ENCODE measurements at places on chromosomes 3 and 15.
A peak's percentile ranks its signal among the peaks of the same experiment; 100 is the strongest.

- DNase-seq, result no peak
Observed at GRCh38 chr3:180528843-180529242, 73.1 kb upstream of the TTC14 start.

DNA sequence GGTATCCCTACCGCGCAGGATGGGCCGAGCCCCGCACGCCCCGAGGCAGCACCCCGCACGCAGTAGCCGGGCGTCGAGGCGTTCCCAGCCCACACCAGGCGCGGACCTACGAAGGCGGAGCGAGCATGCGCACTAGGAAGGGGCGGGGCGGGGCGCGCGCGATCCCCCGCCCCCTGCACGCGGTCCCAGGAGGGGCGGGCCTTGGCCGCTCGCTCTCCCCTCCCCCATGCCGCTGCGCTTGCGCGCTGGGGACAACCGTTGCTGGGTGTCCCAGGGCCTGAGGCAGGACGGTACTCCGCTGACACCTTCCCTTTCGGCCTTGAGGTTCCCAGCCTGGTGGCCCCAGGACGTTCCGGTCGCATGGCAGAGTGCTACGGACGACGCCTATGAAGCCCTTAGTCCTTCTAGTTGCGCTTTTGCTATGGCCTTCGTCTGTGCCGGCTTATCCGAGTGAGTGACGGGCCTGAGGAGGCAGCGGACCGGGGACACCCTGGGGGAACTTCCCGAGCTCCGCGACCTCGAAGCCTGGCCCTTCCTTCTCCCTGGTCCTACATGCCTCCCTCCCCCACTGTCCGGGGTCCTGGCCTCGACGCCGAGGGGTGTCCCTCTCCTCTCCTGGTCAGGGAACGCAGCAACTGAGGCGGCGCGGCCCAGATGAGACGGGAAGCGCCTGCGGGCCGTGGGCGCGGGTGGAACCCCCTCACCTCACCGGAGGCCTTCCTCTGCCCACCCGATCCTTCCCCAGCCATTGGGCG lies at the start of gene SPESP1:
Gene SPESP1 (plus strand): TSS at position 258 of the 755 bp plus-strand sequence. CDS start 129 bp downstream, at position 387.
- peak; percentile 20 for DNase-seq

DNA sequence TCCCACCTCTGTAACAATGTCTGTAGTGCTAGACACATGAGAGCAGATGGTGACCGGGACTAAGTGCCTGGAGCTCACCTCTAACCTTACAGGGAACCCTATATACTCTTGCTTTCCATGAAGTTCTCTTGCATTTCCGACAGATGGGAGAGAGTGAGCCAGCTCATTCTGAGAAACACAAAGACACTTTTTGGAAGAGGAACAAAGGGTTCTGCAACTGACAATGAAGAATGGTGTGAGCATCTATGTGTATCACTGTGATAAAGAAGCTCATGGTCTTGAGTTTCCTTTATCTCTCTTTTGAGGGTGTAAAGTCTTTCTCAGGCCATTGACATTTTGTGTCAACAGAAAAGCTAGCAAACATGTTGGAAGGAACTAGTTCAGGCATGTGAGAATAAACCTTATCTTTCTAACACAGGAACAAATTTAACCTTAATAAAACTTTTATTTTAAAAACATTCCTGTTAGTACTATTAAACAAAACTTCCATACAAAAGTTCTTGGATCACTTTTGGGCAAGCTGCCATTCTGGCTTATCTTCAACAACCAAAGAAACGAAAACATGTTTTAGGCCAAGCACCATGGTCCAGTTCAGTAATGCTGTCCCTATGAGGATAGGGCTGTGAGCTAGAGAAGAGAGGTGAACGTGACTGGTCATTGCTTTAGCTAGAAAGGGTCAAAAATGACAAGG lies 142.7 kb downstream of the THRB start:
- no peak for DNase-seq

GRCh38 chr3:186098740-186099139 lies 10.1 kb downstream of the ETV5 start:
- DNase-seq, result no peak

- peak; percentile 47 for DNase-seq
Observed at GRCh38 chr15:82870727-82871320, 61.4 kb downstream of the WHAMM start.

DNA sequence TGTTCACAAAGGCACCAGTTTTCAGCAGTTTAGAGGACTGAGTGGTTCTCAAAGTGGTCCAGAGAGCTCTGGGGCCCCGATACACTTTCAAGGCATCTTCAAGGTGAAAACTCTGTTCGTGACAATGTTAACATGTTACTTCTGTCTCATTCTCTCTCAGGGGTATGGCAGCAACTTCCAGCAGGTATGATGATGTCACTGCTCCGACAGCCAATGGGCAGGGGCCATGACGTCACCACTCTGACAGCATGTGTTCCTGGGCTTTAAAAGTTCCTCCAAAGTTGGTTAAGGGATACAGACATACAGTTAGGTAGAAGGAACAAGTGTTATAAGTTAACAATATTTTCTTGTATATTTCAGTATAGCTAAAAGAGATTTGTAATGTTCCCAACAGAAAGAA lies 87.9 kb downstream of the KLF15 start:
- DNase-seq, result no peak

- no peak for DNase-seq
Observed at GRCh38 chr3:21901484-21901883, 150.5 kb upstream of the ZNF385D start.

DNA sequence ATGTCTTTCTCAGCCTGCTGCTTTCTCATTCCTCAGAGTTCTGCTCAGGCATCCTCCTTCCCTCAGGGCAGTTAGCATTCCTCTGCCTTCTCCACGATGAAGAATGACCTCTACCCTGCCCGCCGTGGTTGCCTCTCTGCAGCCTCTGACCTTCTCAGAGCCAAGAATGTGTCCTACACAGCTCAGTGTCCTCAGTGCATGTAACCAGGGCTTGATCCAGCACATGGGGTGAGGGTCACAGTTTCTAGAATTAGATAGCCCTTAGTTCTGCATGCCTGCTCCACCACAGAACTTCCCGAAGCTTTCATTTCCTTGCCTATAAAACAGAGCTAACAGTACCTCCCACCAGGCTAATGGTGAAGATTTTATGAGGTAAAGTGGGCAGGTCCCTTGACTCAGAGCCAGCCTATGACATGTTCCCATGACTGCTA lies 182.1 kb downstream of the CLSTN2 start:
- DNase-seq, result no peak

DNA sequence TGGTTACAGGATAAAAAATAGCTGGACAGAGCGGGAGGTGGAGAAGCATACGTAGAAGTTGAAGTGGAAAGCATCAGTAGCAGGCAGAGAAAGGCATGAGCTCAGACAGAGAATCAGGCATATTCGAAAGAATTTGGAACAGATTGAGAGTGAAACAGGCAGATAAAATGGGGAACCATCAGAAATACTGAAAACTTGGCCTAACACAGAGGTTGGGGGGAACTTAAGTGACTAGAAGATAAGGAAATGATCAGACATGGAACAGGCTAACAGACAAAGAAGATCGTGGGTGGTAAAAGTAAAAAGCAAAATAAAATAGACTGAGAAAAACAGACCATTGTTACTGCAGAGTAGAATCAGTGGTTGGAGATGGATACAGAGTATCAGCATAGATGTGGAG lies 32.9 kb downstream of the GTF2E1 start:
- DNase-seq, result no peak
